Thyroid gland (tissue), 4 donors: ENCODE measurements at places on chromosomes 6 and 20. TPM values are rescaled to one million over a fixed set of nuclear protein-coding genes. Genes with fewer than 3 reads are reported as not detected.

The IL17F gene
- not detected for total RNA-seq

The MMP24 gene
- 0.67 TPM for total RNA-seq

The RNF182 gene
- 4.5 TPM for total RNA-seq

The SMLR1 gene
- total RNA-seq = not detected

The TMEM200A gene
- total RNA-seq = 4.3 TPM

The BCLAF1 gene
- 209 TPM for total RNA-seq

The NKX2-2 gene
- not detected for total RNA-seq

The FOXQ1 gene
- total RNA-seq = 0.45 TPM

The EYS gene
- total RNA-seq = not detected

The HSPA1L gene
- total RNA-seq = 3.5 TPM

The FAM217A gene
- total RNA-seq = not detected

The C20orf144 gene
- not detected for total RNA-seq

The GOPC gene
- total RNA-seq = 40.6 TPM

The PGC gene
- total RNA-seq = not detected

The WFDC2 gene
- 109 TPM for total RNA-seq

The SLC52A3 gene
- 2.0 TPM for total RNA-seq

The SIM1 gene
- not detected for total RNA-seq

The PNPLA1 gene
- not detected for total RNA-seq
